ENCODE measurements at places on chromosomes 4 and X.

- no peak for DNase-seq
Observed at GRCh38 chrX:31168551-31168950, 96.7 kb upstream of the FTHL17 start.

- DNase-seq, result no peak
Observed at GRCh38 chr4:71147261-71147660, 153.8 kb downstream of the DCK start.

- DNase-seq, result no peak
Observed at GRCh38 chrX:24515447-24515846, 50.4 kb downstream of the PDK3 start.

GRCh38 chrX:9943420-9943819 lies 23.7 kb upstream of the CLDN34 start:
- DNase-seq, result no peak

- DNase-seq, result no peak
Observed at GRCh38 chrX:120087289-120088017, 10.0 kb upstream of the RHOXF2B start.

DNA sequence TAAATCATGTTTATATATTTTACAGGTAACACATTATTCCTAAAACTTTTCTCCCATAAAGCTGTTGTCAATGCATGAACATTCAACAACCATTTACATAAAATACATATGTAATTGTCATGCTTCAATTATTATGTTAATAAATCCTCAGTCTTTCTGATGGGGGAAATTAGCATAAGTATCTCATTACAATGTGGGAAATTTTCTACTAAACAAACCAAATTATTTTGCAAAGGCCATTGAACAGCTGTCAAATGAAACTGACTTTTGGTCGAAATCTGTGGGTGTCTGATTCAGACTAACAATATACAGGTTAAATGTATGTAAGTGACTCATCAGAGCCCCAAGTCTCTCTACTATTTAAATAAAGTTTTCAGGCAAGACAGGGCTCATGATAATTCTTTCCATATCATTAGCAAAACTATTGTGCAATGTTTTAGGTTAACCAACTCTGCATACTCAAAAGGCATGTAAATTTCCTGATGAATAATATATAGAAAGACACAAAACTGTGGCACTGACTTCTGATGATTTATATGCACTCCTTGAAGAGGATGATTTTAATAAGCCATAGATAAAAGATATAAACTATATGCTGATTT lies 795.3 kb upstream of the AADAT start:
- DNase-seq, result no peak

DNA sequence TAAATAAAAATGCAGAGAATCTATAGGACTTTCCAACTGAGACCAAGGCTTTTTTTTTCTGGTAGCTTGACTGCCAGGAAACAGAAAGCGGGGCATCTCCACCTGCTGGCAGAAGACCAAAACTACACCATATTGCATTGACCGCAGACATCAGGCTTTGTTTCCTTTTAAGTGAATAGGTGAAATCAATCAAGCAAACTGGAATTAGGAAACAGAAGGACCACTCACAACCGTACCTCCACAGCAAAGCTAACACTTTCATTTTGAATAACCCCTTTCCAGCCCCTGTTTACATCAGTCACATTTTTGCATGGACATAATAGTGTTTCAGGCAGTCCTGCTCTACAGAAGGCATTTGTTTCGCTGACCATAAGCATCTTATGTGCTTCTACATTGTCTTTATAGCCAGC lies 218.2 kb downstream of the IDS start:
- DNase-seq, result peak; percentile 39

DNA sequence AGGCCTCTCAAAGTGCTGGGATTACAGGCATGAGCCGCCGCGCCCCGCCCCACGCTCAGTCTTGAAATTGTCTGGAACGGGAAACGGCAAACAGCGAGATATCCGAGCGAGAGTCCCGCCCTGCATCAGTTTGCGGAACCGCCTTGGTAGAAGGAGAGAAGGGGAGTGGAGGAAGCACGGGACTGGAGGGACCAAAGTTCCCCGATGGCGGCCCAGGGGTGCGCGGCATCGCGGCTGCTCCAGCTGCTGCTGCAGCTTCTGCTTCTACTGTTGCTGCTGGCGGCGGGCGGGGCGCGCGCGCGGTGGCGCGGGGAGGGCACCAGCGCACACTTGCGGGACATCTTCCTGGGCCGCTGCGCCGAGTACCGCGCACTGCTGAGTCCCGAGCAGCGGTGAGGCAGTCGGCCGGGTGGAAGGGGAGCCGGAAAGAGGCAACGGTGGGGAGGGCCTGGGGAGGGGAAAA lies at the start of gene BST1:
BST1 (plus strand) TSS at position 125 of the 463 bp plus-strand sequence; CDS start at position 205, 80 bp downstream.
- DNase-seq, result peak; percentile 60

- DNase-seq, result no peak
Observed at GRCh38 chr4:61070269-61070668, 129.9 kb upstream of the ADGRL3 start.

DNA sequence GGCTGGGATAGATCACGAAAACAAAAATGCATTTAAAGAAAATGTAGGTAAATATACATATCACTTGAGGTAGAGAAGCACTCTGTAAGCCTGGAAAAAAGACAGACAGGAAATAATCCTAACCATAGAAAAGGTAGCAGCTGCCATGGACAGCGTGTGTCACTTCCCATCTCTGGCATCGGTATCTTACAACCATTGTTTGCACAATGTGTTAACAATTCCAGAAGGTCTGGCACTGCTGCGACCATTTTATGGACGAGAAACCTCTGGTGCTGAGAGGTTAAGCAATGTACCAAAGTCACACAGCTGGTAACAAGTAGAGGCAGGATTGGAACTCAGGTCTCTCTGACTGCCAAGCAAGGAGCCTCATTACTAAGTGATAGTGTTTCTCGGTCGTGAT lies 1.7 kb upstream of the MTNR1A start:
- DNase-seq, result no peak

DNA sequence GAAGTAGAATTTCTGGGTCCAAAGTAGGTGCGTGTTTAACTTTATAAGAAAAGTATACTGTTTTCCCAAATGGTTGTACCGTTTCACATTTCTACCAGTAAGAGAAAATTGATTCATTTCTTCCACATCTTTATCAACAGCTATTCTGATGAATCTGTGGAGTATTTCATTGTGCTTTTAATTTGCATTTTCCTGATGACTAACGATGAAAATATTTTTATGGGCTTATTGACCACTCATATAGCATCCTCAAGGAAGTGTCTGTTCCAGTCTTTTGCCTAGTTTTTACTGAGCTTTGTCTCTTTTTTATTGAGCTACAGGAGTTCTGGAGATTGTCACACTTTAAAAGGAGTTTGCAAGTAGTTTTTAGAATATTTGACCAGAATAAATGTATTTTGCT lies 92.6 kb downstream of the ASB9 start:
- DNase-seq, result no peak

- no peak for DNase-seq
Observed at GRCh38 chrX:152450076-152450475, 1.0 kb downstream of the GABRA3 start.

GRCh38 chrX:111854556-111855490 lies 21.2 kb upstream of the TRPC5OS start:
- no peak for DNase-seq

DNA sequence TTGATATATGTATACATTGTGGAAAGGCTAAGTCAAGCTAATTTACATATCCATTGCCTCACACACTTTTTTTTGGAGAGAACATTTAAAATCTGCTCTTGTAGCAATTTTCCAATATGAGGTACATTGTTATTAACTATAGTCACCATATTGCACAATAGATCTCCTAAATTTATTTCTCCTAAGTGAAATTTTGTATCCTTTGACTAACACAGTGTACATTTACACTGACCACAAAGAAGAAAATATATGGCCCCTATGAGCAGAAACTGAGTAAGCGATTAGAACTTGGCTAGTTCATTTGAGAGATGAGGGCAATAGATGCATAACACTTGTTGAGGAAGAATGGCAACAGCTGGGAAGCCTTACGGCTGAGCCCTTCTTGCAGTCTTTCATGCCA lies 20.3 kb upstream of the GUCY1B1 start:
- DNase-seq, result no peak

- DNase-seq, result no peak
Observed at GRCh38 chrX:83658731-83659130, 150.6 kb downstream of the POU3F4 start.

DNA sequence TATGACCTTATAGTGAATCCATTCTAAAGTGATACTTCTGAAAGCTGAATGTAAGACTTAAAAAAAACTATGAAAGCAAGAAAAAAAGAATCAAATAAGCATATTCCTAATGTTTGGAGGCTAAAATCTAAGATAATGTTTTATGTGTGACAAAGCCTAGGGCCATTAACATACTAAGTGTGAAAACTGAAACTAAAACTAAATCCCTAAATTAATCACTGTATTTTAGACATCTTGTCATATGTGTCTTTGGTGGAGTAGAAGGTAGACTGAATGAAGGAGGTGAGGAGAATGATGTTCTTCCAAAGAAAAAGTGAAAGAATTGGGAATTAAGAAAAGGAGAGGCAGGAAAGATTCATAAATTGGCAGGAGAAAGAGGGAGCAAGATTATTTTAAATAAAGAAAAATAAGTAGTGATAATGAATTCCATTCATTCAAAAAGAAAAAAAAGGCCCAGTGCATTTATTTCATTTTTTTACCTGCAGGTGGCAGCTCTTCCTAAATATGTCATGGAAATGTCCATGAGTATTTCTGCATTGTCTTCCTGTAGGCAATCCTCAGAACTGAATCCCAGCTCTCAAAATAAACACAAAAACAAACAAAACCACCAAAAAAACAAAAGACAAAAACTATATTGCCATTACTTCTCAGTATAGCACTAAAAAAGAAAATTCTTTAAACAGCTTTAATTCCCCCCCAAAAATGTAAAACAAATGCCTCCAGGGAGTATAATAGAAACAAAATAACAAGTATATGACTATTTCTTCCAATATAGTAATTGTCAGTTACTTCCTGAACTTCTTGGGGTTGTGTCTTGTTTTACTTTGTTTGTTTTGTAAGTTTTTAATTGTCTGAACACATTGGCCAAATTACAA lies 17.0 kb upstream of the AP1AR start:
- no peak for DNase-seq

DNA sequence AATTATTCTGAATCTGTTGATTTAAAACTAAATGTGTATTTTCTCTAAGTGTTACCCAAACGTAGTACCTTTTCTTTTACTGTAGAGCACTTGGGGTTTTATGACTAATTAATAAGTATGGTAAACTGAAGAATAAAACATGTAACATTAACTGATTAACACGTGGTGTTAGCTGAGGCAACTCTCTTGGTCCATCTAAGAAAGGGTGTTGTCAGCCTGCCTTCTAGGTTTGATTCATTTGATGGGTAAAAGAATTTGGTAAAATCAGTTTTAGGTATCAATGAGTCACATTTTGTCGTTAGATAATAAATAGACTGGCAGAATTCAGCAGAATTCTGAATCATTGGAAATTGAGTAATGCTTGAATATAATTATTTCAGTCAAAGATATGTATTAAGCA lies 99.7 kb downstream of the AFF1 start:
- no peak for DNase-seq

DNA sequence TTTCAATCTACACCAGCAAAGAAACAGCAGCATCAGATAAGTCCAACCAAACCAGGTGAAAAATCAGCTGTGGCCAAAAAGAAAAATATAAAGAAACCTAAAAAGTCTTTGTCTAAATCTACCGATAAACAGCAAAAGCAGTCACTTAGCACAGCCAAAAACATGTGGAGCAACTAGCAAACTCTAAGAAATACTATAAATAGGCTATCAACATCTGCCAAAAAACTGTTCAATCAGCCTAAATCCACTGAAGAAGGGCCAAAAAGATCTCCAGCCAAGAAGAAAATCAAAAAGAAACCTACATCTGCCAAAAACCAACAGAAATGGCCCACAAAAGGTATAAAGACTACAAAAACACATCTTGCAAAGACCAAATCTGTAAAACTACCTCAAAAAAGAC lies 36.7 kb upstream of the CABS1 start:
- no peak for DNase-seq

DNA sequence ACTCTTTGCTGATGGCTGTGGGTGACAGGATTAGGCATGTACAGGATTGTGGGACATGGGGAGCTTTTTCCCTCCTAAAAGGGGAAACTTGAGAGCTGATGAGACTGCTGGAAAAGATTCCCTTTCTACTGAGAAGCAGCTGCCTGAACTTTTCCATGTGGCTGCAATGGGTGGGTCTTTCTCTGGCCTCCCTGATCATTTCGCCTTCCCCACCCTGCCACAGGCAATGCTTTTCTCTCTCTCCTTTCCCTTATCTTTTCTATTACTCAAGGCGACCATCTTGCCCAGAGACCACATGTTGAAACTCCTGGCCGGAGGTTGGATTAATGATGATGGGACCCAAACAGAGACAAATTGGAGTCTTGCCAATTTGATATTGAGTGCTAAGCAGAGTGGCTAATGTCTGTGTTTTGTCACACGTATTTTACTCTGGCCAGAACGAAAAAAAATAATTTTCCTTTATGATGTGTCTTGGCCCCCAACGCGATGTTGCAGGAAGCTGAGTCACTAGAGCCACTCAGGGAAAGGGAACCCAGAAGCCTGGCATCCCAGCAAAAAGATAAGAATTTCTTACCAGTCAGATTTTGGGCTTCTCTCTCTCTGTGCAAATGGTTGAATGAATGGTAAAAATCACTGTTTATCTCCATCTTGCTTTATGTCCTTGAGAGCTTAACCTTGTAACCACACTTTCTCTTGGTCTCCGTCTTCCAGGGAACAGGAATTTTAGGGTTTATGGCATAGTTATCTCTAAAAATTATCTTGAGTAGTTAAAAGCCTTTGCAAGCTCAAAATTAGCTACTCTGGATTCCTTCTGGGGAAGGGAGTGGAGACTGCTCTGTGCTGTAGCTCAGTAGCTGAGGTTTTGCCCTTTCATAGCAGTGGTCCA lies 19.4 kb upstream of the ATP8A1 start:
- DNase-seq, result no peak

DNA sequence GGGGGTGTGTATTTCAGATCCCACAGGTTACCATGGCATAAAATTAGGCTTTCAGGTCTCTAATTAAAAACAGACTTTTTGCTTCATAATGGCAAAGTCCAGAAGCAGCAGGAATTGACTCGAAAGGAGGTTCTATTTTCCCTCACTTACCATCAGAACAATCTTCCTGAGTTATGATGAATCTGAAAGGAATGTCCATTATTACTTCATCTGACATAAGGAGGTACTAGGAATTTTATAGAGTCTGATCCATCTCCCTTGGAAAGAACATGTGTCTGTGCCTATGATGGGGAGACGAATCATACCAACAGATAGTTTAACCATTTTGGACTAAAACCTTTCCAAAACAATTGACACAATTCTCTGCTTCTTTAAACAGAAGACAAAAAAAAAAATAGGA lies 206.3 kb upstream of the FGF13 start:
- no peak for DNase-seq

- no peak for DNase-seq
Observed at GRCh38 chr4:89249313-89249712, 58.3 kb downstream of the GPRIN3 start.

- DNase-seq, result no peak
Observed at GRCh38 chrX:153688506-153688905, 780 bp downstream of the SLC6A8 start.

- no peak for DNase-seq
Observed at GRCh38 chr4:45155081-45155777, 428.9 kb upstream of the GNPDA2 start.

All from CD8-positive, alpha-beta memory T cell (primary cell).